ENCODE measurements at places on chromosomes 3 and 15. TPM values are rescaled to one million over a fixed set of nuclear protein-coding genes. Genes with fewer than 3 reads are reported as not detected.

The PIF1 gene
- 6.5 TPM for total RNA-seq

The CPNE9 gene
- not detected for total RNA-seq

The OR5K2 gene
- total RNA-seq = not detected

The SMCO1 gene
- not detected for total RNA-seq

The FHIT gene
- 1.8 TPM for total RNA-seq

The MUSTN1 gene
- total RNA-seq = 1.6 TPM

The CHRNA3 gene
- total RNA-seq = not detected

The PROK2 gene
- not detected for total RNA-seq

The IL12A gene
- total RNA-seq = 0.42 TPM

The ACTC1 gene
- total RNA-seq = not detected

The GATA2 gene
- total RNA-seq = not detected

The C3orf85 gene
- total RNA-seq = not detected

The ANKUB1 gene
- total RNA-seq = 0.31 TPM

The NDN gene
- 20.2 TPM for total RNA-seq

The COL8A1 gene
- 56.4 TPM for total RNA-seq

The IGF2BP2 gene
- total RNA-seq = 116 TPM

The CIB2 gene
- total RNA-seq = 9.7 TPM

The STRC gene
- total RNA-seq = 0.49 TPM

The EXD1 gene
- not detected for total RNA-seq

The PCOLCE2 gene
- total RNA-seq = 2.9 TPM

The DUOXA1 gene
- total RNA-seq = 30.6 TPM

Data from hair follicular keratinocyte (primary cell).